Fibroblast of skin of scalp (primary cell): ENCODE measurements at places on chromosomes 3 and 15.

DNA sequence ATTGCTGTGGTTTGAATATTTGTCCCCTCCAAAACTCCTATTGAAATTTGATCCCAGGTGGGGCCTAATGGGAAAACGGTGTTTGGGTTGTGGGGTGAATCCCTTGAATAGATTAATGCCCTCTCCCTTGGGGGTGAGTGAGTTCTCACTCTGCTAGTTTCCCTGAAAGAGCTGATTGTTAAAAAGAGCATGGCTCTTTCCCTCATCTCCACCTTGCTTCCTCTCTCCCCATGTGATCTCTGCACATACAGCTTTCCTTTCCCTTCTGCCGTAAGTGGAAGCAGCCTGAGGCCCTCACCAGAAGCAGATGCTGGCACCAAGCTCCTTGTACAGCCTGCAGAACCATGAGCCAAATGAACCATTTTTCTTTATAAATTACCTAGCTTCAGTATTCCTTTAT lies 394.9 kb upstream of the WNT5A start:
- DNase-seq: no peak

DNA sequence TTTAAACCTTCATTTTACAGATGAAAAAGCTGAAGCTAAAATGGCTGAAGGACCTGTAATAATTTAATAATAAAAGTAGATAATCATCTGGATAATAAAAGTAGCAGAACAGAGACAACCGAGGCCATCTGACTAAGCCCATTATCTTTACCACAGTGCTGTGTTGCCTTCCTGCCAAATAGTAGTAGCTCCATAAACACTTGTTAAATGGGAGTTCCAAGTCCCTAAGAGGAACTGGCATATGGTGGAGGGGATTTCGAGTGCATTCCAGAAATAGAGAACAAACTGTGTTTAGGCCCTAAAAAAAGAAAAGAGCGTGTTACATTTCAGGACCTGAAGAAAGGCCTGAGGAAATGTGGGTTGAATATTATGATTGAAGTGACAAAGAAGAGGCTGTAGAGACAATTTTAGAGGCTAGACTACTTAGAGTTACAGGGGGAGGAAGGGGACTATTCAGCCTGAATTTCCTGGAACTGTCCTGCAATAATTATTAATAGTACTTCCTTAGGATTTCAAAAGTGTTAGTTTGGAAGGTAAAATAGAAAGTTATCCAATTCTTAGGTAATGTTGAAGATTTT lies 424.3 kb downstream of the ROBO2 start:
- DNase-seq: no peak

DNA sequence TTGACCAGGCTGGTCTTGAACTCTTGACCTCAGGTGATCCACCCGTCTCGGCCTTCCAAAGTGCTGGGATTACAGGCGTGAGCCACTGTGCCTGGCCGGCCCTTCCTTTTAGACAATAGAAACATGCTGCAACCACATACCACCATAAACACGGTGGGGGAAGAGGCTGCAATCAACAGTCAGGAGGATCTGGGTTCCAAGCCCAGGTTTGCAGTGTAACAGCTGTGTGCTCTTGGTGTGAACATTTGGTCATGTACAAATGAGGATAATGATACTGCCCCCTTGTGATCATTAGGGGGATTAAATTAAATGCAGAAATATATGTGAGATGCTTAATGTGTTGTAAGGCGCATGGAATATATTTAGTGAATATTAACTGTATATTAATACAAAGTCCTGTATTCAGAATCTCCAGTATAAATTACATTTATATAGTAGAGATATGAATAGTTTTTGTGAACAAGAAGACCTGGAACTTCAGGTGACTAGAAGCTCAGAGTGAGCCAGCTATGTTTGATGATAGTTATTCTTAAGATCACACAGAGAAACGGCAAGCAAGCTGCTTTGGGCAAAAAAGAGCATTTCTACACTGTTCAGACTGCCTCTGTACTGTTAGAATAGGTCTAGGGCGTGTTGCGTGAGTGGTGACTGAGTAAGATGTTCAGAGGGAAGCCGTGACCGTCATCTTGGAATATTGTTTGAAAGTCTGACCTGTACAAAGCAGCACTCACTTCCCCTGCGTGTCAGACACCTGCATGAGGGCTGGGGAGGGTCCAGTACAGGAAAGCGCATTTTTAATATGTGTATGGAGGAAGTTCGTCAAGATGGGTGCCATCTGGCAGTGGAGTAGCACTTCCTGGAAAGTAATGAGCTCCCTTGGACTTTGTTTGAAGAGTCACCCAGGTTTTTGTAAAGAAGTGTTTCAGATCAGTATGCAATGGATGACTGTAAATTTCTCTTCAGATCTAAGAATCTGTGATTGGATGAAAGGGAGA lies 125.8 kb downstream of the PGPEP1L start:
- DNase-seq: peak; percentile 78

DNA sequence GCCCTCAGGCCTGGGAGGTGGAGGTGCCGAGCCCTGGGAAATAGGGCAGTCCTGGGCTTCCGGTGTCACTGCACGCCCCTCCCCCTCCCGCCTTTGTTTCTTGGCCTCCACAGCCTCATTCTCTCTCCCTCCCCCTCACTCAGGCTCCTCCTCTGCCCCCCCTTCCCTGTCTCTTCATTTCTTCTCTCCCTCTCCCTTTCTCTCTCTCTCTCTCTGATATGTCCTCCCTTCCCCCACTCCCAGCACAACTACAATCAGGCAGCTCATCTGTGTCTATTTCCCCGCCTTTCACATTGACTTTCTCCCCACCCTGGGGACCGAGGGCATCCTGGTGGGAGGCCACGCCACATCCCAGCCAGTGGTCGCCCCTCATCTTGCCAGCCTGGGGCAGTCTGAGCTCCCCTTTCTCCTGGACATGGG lies 40.2 kb downstream of the IDH2 start:
- DNase-seq: peak; percentile 47

DNA sequence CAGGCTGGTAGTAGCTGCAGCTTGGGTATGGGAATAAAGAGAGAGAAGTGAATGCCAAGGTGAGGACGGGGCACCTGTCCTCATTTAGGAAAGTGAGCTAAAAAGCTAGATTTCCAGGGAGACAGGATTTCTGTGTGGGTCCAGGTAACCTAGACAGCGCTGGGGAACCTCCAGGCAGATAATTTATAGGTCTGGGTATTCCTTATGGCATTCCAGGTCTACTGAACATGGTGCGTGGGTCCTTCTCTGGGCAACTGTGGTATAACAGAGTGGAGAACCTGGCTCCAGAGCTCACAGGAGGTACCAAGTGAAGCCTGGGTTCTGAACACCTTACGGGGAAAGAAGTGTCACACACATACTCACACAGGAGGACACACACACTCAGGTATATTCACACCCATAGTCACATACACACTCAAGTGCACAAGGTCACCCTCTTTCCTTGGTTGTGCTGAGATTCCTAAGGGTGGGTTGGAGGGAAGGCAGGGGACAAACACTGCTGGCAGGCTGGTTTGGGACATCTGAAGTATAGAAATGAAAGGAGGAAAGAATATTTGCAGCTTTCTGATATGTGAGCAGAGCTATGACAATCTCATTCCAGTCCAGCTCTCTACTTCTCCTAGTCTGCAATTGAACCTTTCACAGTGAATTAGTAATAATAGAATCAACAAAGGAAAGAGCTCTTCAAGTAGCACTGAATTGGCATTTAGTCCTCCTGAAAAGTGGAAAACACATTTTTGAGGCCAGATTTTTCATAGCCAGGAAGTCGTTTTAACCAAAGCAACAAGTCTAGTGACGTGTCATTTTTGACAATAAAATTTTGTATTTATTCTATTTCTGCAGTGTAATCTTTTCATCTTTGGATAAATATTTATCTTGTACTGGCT lies 37.4 kb upstream of the ITGA11 start:
- DNase-seq: peak; percentile 76

DNA sequence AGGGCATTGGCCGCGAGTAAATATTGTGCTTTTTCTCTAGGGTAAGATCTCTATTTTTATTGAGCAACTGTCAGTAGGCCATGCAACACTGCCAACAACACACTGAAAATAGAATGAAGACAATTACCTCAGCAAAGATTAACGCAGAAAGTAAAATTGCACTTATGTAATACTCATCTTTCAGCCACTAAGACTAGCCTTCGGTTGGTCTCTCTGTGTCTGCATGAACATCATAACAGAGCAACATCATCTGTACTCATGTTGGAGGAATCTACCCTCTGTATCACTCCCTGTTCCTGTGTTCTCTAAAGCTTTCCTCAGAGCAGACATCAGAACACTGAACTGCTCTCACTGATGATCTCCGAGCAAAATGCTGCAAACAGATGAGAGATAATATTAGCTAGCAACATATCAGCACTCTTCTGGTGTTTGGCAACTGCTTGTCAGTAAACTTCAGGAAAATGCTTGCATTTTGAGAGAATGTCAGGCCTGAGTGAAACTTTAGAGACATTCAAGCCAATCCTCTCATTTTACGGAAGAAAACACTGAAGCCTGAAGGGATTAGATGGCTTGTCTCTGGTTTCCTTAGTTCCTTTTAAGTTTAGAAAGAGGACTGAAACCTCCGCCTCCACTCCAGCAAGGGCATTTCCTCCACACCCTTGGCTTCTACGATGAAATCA lies 8.4 kb upstream of the LRRC3B start:
- DNase-seq: no peak

- DNase-seq: peak; percentile 40
These were observed 635 bp downstream of the TUBGCP5 start for GRCh38 chr15:23038726-23039142.

DNA sequence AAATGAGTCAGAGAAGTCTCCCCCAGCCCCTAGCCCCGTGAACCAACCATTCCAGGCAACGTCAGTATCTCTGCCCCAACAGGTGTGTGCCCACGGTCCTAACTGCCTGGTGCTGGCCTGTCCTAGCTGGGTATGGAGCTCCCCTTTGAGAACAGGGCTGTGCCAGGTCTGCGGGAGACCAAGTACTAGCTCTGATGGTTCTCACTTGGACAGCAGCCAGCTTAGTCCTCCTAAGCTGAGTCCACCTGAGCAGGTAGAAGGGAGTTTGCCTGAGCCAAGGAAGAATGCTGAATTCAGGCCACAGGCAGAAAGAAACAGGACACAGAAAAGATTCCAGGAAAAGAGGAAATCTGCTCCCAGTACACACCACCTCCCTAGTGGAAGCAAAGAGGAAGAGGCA lies 33.1 kb upstream of the PARL start:
- DNase-seq: no peak

- no peak for DNase-seq
These were observed 620 bp upstream of the UBR1 start for GRCh38 chr15:43106486-43106829.
